NCI-H1417 (cell line): ENCODE measurements at places on chromosomes 2 and 18.

DNA sequence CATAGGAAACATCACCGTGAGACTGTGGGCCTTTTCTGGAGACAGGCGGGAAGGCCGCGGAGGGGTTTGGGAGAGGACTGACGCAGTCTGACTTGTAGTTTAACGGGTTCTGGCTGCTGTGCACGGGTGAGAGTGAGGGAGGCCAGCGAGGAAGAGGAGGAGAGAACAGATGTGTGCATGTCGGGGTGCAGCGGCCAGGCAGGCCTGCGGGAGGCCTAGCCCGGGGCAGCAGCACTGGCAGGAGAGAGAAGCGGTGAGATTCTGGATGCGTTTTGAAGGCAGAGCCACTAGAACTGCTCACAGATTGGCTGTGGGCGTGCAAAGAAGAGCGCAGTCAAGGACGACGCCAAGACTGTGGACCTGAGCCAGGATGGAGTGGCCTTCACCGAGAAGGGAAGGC is 53.9 kb downstream of the PTGR3 start:
- no peak for DNase-seq

- no peak for DNase-seq
Measured at GRCh38 chr2:172100935-172101820, 1.5 kb downstream of the DLX2 start.

DNA sequence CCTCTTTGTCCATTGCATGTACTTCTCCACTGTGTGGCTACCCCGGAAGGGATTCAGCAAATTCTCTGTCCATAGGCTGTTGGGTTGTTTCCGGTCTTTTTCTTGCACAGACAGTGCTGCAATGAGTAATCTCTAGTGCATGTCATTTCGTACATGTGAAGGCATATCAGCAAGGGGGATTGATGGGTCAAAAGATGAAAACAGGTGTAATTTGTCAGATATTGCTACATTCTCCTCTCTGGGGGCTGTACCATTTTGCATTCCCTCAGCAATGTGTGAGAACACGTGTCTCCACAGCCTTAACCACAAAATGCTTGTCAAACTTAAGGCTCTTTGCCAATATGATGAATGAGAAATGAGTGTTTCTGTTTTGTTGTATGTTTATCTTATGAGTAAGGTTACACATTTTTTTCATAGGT is 60.5 kb downstream of the KLHL29 start:
- no peak for DNase-seq

DNA sequence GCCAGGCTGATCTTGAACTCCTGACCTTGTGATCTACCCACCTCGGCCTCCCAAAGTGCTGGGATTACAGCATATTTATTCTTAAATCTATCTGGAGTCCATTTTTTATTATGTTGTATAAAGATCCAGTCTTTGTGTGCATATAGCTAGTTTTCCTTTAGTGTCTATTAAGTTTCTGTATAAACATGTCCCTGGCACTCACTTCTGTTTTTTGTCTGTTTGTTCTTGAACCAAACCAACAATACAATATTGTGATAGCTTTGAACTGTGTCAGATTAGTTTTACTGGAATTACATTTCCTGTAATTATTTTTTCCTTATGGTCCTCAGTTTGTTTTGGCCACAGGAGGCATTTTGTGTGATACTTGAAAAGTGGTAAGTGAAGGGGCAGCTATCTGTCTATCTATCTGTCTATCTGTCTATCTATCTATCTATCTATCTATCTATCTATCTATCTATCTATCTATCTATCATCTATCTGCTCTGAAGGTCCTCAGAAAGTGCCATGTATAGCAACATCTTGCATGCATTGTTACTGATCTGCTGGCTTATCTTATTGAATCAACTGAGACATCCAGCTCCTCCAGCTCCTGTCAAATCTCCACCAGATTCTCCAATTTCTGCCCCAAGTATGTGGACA is 70.9 kb upstream of the ACVR1 start:
- DNase-seq, result no peak

GRCh38 chr18:31206787-31207381 is 44.2 kb upstream of the DSC1 start:
- DNase-seq, result peak; percentile 94

- DNase-seq, result peak; percentile 34
Measured at GRCh38 chr2:130824492-130825061, 12.1 kb upstream of the ARHGEF4 start.

DNA sequence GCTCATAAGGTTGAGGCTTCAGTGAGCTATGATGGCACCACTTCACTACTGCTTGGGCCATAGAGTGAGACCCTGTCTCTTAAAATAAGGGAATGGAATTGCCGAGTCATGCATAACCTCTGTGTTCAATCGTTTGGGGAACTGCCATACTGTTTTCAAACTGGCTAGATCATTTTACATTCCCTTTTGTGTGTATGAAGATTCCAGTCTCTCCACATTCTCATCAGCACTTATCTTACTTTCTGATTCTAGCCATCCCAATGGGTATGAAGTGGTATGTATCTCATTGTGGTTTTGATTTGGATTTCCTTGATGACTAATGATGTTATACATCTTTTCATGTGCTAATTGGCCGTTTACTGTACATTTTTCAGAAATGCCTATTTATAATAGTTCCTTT is 23.7 kb downstream of the MARCHF7 start:
- DNase-seq, result no peak

- DNase-seq, result no peak
Measured at GRCh38 chr2:179861416-179862067, at the start of gene ZNF385B. Gene ZNF385B (minus strand): TSS chr2:179861612.

- no peak for DNase-seq
Measured at GRCh38 chr2:150789376-150789905, 302.0 kb upstream of the RND3 start.

GRCh38 chr2:157959249-157959648 is 83.1 kb upstream of the ACVR1 start:
- no peak for DNase-seq

DNA sequence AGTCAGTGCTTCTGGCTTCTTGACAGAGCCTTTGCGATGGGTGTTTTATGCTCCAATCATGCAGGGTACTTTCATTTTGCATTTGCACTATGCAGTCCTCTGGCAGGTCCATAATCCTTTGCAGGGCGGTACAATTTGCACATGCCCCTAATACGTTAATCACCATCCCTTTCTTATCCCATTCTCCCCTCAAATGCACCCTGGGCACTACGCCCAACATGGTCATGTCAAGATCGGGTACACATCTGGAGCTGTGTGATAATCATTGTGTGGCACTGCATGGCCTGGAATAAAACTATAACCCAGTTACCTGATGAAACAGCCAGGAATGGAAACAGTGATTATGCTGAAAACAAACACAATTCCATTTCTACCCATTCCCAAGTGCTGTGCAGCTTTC is 27.7 kb downstream of the LOXHD1 start:
- no peak for DNase-seq

GRCh38 chr2:60710707-60711106 is 45.4 kb upstream of the PAPOLG start:
- DNase-seq, result no peak

DNA sequence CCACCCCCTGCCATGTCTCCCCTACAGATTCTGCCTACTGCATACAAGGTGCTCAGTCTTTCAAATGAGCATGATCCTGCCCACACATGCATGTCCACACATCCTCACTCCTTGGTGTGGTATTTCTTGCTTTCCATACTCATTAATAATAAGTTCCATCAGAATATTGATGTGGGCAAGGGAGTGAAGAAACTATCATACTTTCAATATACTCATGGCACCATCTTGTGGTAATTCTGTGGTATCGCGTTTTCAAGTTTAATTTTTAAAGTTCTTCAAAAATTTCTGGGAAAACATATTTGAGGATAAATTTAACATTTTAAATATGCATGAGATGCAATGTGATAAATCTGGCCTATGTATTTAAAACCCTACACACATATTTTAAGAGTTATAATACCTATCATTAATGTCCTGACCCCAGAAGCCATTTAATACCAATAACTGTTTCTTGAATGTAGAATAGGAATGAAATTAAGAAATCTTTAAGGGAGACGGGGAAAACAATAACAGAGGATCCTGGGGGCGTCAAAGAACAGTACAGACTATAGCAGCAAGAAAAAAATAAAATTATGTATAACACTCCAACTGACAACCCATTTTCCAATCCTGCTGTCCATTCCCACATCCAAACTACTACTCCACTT is 110.1 kb downstream of the ZNF385B start:
- DNase-seq, result peak; percentile 69

DNA sequence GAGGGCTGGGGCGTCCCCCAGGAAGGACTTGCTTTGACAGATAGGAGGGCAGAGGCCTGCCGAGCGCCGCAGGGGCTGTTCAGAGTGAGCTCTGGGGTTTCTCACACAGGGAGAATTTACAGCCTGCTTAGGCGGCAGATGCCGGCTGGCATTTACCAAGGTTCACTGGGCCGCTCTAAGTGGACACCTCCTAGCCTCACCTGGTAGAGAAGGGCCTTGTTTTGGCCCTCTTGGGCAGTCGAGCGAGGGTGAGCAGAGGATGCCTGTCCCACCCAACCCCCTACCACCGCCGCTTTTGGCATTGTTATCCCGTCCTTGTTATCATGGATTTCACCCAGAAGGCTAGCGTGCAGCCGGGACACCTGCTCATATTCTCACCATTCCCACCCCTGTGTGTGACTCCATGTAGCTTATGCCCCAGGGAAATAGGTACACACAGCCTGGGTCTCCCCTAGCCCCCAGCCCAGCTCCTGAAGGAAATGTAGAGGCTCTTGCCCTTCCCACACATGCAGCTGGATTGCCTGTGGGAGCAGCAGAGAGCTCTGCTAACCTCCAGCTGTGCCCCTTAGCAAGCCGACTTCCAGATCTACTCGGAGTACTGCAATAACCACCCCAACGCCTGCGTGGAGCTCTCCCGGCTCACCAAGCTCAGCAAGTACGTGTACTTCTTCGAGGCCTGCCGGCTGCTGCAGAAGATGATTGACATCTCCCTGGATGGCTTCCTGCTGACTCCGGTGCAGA is 52.4 kb downstream of the FAM168B start:
- no peak for DNase-seq

- no peak for DNase-seq
Measured at GRCh38 chr2:106546391-106546990, 59.3 kb downstream of the CD8B2 start.

- no peak for DNase-seq
Measured at GRCh38 chr2:5290900-5291546, 401.2 kb upstream of the SOX11 start.

DNA sequence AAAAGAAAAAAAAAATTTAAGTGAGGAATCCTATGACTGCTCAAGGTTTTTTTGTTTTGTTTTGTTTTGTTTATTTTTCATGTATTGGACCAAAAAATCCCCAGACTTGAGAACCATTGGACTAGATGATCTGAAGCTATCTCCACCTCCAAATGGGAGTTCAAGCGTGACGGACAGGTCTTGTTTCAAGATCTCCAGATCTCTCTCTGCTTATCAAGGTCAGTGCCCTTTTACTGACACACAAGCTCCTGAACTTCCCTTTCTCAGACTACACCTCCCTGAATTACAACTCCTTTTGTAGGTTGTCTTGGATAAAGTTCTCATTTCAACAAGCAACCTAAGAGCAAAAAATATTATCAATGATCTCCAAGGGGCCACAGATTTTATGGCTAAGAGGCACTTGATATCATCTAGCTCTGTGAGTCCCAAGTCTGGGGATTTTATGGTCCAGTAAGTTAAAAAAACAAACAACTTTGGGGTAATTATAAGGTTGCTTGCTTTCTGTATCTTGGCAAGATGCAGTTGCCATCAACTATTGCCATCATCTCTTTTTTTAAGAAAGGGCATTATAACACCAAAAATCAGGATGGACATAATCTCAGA is 396.0 kb upstream of the ATP5MC3 start:
- DNase-seq, result no peak

DNA sequence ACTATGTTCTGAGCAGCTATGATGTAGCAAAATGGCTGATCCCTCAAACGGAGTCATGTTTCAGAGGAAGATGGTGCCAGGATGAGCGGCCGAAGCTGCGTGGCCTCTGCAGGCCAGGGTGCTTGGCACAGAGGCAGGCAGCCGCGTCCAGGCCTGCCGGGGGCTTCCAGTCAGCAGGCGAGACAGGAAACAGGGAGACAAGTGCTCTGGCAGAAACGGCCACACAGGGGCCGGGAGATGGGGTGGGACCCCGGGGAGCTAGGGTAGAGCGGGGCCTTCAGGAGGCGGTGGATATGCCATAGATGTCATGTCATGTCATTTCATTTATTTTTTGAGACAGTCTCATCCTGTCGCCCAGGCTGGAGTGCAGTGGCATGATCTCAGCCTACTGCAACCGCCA is 50.7 kb downstream of the EIPR1 start:
- DNase-seq, result no peak

DNA sequence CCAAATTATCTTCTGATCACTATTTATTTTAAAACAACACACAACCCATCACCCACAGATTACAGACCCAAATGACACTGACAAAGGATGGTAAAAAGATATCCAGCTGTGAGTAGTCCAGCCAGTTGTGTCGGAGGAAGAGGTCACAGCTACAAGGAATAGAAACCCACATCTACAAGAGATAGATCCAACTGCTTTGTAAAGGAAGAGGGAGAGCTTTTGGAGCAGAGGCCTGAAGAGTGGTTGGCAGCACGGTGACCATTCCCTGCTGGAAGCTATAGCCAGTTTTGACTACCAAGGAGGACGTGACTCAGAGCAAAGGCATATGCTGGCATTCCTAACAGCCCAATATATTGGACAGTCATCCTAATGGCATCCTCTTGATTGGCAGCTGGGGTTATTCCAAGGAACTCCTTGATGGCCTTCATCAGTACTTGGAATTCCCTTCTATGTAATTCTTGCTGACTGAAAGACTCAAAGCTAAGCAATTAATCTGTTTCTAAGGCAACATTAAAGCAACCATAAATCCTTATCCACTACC is 17.1 kb downstream of the SLC8A1 start:
- no peak for DNase-seq

DNA sequence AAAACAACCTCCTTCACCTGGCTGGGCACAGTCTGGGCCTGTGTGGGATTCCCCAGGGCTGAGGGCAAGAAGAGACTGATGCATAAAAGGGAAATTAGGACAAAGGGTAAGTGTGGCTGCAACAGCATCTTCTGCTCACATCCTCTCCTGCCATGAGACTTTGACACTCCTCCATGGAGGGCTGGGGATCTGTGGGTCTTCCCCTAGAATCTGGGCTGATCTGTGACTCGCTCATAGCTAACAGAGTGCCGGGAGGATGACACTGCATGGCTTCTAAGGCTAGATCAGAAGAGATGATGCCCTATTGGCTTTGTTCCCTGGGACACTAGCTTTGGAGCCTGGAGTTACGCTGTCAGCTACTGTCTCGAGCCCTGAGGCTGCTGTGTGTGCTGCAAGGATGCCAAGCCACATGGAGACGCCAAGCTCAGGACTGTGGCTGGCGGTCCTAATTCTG is 24.3 kb downstream of the MOCOS start:
- DNase-seq, result no peak

GRCh38 chr2:189143925-189144324 is 35.6 kb downstream of the COL5A2 start:
- DNase-seq, result no peak
